Cardiac septum (tissue), 1 donor: ENCODE measurements at places on chromosomes 7 and 10. TPM values are rescaled to one million over a fixed set of nuclear protein-coding genes. Genes with fewer than 3 reads are reported as not detected.

DNA sequence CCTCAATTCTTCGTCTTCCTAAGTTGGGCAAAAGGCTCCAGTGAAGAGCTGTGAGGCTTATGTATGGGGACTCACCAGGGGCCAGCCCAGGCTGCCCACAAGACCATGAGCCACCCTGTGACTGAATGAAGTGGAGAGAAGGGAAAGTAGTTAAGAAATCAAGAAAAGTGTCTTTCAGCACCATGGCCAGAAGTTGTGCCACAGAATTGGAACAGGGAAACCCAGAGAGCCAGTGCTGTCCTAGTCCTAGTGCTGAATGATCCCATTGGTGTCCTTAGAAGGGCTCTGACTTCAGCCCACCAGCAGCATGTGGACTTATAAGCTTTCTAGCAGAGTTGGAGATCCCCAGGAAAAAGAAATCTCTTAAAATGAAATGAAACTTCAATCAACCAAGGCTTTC, 37.0 kb upstream of the CCSER2 start:
- DNase-seq = no peak

Gene INHBA
- total RNA-seq = 14.1 TPM

DNA sequence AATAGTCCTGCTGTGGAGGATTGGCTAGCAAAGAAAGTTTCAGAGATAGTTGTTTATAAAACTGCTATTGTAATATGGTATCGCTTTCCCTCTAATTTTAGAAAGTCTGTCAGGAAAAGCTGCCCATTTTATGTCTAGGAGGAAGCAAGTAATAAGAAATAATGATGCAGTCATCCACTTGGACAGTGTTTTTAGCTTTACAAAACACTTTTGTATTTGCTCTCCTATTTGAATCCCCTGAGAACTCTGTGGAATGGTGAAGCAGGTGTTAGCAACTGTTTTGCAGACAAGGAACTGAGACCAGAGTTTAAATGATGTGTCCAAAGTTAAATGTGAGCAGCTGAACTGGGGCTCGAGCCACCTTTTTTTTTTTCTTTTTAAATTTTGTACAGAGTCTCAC, 455.8 kb downstream of the XPNPEP1 start:
- no peak for DNase-seq

- DNase-seq = no peak
Observed at GRCh38 chr10:124554085-124554858, 92.6 kb downstream of the LHPP start.

DNA sequence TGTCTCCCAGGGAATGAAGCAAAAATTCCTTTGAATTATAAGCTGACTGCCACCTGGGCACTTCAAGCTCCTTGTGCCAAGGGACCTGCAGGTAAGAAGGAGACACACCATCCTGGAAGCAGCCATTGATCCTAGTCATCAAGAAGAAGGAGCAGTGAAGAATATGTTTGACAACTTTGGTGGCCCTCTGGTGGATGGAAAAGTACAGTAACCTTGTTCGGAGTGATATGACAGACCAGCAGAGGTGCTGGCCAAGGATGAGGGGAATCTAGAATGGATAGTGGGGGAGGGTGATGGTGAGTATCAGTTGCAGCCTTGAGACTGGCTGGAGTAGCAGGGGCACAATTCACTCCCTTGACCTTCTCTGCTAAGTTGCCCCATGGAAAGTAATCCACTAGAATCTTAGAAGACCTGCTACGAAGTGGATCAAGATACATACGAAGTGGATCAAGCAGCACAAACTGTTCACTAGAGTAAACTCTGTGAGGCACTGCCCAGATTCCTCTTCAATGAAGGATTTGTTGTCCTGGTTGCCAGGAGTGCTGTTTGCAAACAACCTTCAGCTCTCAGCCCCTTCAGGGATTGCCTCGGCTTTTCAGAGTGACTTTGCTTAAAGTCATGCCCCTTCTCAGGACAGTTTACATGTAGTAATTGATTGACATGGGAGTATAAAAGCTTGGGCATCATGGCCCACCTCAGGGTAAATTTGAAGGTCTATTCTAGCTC, 44.8 kb upstream of the ORC5 start:
- DNase-seq = no peak

DNA sequence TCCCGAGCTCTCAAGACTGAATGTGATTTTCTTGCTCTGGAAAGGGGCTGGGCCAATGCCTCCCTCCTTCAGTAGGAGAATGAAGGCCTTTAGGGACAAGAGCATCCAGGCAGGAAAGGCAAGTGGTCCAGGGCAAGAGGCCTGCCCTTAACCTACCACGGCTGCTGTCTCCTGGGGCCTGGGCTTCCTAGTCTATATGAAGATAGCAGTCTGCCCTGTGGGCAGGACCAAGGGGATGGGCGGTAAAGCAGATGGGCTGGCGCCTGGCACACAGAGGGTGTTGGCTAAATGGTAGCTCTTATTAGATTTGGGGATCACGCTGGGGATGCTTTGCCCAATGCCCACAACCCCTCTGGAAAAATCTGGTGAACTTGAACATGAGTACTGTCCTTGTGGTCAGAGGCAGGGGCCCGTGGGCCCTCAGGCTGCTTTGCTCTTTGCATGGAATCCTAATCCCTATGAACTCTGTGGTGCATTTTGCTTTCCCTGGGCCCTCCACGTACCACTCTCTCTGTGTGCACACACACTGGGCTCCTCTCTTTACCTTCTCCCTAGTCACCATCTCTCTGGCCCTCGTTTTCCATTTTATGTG, 20.3 kb downstream of the CHAT start:
- DNase-seq = peak; percentile 49
